GM12891 (cell line): ENCODE measurements at places on chromosomes 6 and 20.

- DNase-seq, result no peak
These were observed 21.5 kb upstream of the TMEM30A start for GRCh38 chr6:75306064-75306463.

GRCh38 chr6:109300874-109301273, 81.4 kb downstream of the CD164 start:
- no peak for DNase-seq

DNA sequence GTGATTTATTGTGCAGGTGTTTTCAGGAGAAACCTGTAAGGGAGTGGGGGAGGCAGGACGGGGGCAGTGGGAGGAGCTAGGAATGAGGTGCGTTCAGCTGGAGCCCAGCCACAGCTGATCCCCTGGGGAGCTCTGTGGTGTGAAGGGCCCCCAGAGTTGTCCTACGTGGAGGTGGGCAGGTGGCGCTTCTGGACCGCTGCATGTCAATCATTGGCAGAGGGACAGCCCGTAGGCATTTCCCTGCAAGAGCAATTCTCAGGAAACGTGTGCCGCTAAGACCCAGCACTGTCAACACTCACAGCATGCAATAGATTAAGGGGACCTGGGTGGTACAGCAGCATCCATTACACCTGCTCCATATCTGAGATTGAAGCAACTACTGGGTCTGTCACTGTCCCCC, 88.0 kb downstream of the PRND start:
- DNase-seq, result no peak

- DNase-seq, result no peak
These were observed 13.5 kb upstream of the BAG2 start for GRCh38 chr6:57158658-57159057.

GRCh38 chr6:49576618-49577017, 26.1 kb downstream of the C6orf141 start:
- DNase-seq, result no peak

DNA sequence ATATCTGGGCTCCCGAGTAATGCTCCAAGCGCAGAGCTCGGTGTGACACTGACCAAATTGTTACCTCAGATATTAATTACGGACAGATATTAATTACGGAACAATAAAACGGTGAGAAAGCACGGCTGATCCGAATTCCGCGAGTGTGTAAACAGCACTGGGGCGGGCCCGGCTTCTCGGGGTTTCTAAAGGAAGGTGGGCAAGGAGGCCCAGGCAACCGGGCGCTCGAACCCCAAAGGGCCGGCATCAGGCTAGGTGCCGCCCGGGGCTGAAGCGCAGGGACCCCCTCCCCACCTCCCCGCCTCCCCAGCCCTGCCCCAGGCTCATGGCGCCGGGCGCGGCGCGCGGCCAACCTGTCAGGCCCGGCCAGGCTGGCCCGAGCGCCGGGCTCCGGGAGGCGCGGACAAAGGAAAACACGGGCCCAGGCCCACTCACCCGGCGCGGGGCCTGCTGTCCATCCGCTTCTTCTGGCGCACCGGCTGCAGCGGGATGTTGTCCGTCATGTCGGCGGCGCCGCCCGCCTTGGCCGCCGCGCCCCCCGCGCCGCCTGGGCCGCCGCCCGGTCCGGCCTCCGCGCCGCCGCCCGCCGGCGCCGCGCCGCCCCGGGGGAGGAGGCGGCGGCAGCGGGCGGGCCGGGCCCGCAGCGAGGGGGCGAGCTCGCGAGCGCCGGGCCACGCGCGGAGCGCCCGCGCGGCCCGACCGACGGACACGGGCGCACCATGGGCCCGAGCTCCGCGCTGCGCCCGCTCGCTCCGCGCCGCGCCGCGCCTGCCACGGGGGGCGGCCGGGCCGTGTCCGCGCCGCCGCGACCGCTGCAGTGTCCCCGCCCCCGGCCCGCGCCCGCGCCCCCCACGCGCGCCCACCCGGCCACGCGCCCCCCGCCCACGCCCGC, at the start of gene ATP9A:
Gene ATP9A, minus strand, starts transcription at position 524 of the 892 bp plus-strand sequence. Its CDS starts 21 bp downstream, at position 503.
- no peak for DNase-seq

GRCh38 chr20:43178080-43178479, 11.6 kb downstream of the PTPRT start:
- no peak for DNase-seq

DNA sequence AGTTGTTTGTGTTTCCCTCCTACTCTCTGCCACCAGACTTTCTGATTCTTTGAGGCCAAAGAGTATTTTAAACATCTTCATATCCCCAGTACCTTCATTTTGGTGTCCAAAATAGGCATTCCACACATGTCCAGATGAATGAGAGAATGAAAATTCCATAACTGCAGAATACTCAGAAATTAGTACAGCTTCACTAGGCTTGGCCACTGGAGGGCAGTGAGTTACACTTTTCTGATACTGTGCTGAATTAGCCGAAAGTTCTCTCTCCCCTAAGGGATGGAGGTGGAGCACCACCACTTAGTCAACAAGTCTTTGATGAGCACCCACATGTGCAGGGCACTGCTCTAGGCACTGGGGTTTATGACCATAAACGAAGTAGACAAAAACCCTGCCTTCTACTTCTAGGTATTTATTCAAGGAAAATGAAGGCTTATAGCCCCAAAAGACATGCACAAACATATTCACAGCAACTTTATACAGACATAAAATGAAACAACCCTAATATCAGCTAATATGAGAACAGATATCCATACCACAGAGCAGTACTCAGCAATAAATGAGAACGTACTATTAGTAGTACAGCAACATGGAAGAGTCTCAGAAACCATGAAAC, 46.1 kb upstream of the TMEM217 start:
- peak; percentile 37 for DNase-seq

DNA sequence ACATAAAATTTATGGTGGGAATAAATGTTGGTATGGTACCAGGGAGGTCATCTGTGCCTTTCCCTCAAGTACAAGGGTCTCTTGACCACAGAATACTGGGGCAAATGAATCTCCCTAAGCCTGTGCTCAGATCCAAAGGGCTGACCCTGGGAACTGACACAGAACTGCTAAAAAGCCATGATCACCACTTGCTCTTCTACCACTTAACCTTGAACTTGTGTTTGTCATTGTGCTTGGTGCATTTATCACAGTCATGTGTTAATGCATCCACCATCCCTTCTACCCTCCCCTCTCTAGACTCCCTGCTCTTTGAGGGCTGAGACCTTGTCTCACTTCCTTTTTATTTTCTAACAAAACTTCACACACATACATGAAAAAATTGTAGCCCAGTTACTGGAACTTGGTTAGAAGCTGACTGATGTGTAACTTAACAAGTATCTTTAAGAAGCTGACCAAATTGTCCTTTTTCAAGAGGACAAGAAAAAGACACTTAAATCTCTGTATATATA, 46.1 kb upstream of the PBOV1 start:
- DNase-seq, result no peak

GRCh38 chr6:117907601-117908245, 659 bp downstream of the SLC35F1 start:
- DNase-seq, result peak; percentile 25

DNA sequence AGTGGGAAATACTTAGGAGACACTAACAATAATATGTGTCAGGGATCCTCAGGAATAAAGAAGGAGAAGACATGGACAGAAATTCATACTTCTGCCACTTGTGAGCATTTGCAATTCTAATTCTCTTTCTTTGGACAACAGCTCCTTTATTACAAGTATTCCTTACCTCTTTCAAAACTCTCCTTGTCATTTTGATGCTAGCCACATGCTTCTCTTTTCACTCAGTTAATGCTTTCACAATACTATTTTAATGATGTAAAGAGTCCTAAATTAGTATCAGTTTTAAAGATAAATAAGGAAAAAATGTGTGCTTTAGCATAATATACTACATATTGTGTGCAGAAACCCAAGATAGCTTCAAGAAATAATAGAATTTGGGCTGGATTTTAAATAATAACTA, 62.5 kb downstream of the AHI1 start:
- DNase-seq, result no peak

DNA sequence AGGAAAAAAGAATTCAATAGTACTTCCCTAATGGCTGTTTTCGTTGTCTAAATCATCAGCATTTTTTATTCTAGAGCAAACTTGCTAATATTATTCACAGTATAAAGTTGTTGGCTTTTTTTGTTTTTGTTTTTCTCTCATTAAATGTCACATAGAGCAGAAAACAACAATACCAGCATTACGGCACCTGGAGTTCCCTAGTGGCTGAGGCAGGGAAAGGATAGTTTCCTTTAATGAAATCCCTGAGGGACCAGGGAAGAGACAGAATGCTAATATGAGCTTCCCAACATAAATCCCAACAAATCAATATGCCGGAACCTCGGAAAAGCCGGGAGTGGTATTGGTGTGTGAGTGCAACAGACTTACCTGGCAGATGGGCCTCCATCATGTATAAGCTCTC, 235.2 kb upstream of the ASCC3 start:
- DNase-seq, result no peak

DNA sequence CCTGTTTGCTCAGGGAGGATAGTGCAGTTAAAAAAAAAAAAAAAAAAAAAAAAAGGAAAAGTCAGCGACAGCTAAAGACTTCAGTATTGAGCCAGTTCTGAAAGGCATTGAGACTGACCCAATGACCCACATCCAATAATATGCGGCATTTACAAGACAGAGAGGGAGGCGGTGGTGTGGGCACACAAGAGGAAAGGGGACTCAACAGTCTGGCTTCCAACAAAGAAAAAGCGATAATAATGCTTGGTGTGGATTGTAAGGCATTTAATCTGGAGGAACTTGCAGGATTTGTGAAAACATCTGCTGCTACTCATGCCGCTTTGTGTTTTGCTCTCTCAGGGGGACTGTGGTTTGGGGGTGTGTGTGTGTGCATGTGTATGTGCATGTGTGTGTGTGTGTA, 784.3 kb upstream of the CHD6 start:
- DNase-seq, result no peak

- no peak for DNase-seq
These were observed 2.0 kb upstream of the PACSIN1 start for GRCh38 chr6:34463849-34464248.

GRCh38 chr20:17273717-17274116, 46.9 kb downstream of the PCSK2 start:
- DNase-seq, result no peak

GRCh38 chr6:159204605-159205004, 35.4 kb downstream of the FNDC1 start:
- no peak for DNase-seq
